ENCODE measurements at places on chromosomes 16 and 17. TPM values are rescaled to one million over a fixed set of nuclear protein-coding genes. Genes with fewer than 3 reads are reported as not detected.

The LRRC37A gene
- total RNA-seq, result 2.5 TPM

The FAM83G gene
- 0.85 TPM for total RNA-seq

The TBC1D28 gene
- not detected for total RNA-seq

The SMPD3 gene
- 0.03 TPM for total RNA-seq

The NAGS gene
- total RNA-seq, result 1.8 TPM

The IGFALS gene
- not detected for total RNA-seq

The TBC1D26 gene
- total RNA-seq, result not detected

The CX3CL1 gene
- 5.2 TPM for total RNA-seq

The KRT28 gene
- not detected for total RNA-seq
